ENCODE measurements at places on chromosomes 2 and 18.

GRCh38 chr2:232950751-232951150 lies 62.3 kb downstream of the NGEF start:
- no peak for DNase-seq

GRCh38 chr18:24588440-24588839 lies 128.0 kb downstream of the HRH4 start:
- DNase-seq = no peak

- DNase-seq = no peak
Observed at GRCh38 chr2:240803191-240803590, 16.8 kb downstream of the KIF1A start.

DNA sequence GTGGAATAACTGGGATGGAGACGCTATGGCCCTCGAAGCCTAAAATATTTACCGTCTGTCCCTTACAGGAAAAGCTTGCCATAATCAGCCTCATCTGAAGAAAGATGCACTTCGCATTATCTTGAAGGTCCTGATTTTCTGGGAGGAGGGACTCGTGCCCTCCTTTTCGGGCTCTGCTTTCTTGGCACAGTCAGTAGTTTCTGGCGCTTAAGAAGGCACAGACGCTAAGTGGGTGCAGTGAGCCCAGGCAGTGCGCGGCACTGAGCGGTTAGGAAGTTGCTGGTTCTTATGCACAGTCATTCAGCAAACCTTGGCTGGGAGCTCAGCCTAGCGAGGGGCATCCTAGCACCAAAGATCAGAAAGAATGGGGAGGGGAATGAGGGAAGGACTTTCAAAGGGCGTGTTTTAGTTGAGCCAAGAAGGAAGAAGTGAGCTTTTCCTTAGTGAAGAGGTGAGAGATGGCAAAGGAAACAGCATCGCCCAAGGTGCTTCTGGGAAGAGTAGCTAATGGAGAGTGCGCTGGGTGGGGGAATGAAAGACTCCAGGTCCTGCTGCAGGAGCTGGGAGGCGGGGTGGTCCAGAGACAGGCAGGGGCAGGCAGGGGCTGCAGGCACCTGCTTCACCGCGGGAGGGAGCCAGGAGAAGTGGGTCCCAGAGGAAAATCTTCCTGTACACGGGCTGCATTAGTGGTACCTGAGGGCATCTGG lies 64.1 kb downstream of the ZCCHC2 start:
- no peak for DNase-seq

DNA sequence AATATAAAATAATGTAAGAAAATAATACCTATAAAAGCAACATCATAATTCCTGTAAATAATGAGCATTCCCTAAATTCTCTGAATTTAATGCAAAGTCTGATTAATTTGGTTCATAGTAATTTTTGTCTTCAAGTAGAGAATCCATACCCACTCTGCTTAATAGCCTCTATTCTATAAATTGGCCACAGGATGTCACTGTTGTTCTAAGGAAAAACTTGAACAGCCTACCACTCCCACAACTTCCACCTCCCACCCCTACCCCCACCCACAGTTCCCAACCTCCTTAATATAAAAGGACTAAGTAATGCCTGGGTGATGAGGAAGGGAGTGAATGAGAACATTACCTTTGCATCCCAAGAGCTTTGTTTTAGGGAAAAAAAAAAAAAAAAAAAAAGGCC lies 27.2 kb upstream of the BBS5 start:
- no peak for DNase-seq

DNA sequence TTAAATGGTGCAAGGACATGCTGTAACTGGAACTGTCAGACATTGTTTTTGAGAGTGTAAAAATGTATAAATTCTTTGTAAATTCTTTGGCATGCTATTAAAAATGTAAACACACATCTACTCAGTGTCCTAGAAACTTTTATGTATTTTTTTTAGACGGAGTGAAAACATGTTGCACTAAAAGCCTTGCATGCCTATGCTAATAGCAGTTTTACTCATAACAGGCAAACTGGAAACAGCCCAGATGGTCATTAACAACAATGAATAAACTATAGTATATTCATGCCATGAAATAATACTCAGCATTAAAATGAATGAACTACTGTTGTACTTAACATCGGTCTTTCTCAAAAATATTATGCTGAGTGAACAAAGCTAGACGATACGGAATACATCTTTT lies 954.8 kb upstream of the DDX18 start:
- DNase-seq = no peak

- no peak for DNase-seq
Observed at GRCh38 chr2:42060028-42060427, 12.2 kb downstream of the PKDCC start.

DNA sequence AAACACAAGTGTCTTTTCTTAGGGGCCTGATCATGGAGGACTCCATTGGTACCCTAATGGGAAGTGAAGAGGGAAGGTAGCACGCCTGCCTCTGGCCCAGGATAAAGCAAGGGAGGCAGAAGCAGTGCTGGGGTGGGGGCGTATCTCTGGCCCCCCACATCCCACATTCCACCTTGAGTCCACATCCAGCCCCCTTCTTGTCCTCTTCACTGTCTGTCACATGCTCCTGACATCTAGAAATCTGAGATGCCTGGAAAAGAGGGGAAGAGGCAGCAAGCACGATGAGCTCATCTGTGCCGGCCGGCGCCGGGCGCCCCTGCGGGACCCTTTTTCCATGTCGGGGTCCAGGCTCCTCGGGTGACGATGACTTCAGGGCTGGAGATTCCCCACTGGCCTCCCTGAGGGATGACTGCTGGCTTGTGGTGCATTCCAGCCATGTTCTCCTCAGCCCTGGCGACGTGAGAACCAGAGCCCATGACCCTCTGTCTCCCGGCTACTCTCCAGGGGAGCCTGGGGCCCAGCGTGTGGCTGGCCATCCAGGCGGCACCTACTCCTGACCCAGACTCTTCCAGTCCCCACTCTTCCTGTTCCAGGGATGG lies 277.5 kb downstream of the DYSF start:
- DNase-seq = no peak

DNA sequence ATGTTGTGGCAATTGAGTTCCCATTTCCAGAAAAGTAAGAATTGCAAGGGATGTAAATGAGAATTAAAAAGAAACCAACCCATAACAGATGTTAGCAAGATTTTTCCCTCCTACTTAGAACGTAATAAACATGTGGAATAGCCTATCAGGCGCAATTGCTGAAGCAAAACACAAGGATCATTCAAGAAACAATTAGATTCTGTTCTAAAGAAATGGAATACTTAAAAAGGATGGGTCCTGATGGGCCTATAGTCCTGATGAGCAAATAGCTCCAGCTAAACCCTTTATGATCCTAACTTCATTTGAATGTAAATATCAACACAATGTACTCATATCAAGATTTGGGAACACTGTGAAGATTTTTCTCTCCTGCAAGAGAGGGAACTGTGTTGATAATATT lies 771.0 kb upstream of the CDH7 start:
- no peak for DNase-seq

DNA sequence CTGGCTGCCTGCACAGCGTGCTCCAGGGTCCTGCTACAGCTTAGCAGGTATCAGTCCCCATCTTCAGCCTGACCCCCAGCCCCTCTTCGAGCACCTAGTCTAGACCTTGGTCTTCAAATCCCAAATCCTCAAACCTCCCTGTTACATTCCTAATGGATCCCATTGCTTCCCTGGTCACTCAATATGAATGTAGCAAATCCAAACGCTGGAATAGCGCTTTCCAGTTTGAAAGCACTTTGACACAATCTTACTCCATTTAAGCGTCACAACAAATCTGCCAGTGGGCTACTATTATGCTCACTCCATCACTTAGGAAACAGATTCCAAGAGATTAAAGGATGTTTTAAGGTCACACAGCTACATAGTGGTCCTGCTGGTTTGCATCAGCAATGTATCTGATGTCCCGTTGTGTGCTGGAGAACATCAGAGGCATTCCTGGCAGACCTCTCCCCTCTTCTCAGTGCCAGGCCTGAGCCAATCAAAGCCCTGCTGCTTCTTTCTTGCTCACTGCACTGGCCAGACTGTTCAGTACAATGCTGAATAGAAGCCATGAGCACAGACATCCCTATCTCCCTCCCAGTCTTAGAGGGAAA lies 11.1 kb upstream of the INO80C start:
- DNase-seq = no peak

GRCh38 chr2:169478745-169479256 lies 493 bp upstream of the BBS5 start:
- no peak for DNase-seq

GRCh38 chr2:191687867-191688266 lies 9.9 kb downstream of the NABP1 start:
- DNase-seq = no peak

GRCh38 chr18:24465486-24465885 lies 5.0 kb downstream of the HRH4 start:
- DNase-seq = no peak

GRCh38 chr2:239327536-239328350 lies 73.1 kb downstream of the HDAC4 start:
- DNase-seq = no peak

DNA sequence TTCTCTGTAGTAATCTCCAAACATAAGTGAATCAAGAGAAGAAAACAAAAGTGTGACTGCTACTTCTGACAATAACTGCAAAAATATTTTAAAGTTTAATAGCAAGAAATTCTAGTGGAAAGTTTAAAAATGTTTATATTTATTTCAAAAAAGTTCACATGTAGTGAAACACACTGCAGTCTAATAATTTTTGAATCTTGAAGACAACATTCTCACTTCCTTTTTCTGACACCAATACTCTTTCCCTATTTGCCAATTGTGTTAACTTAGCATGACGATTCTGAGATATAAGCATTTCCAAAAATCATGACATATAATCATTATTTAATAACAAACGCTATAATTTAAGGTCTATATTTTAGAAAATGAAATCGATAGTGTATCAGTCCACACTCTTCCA lies 429.1 kb upstream of the PKDCC start:
- no peak for DNase-seq

DNA sequence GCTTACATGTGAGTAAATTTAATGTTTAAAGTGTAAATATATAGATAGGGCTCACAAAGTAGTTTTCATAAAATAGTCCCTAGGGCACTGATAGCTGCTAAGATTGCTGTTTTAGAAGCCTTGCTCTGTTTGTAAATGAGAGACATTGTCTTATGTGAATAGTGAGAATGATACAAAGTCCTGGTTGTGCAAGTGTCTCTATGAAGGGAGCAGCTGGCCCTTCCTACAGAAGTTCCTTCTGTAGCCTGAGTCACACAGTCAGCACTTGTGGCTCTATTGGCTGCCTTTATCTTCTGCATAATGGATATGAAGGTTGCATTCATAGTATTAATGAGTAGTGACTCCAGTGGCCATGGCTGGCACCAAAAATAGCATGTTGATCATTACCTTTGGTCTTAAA lies 279.7 kb downstream of the OSR1 start:
- no peak for DNase-seq

- DNase-seq = no peak
Observed at GRCh38 chr2:121999264-121999663, 243.8 kb downstream of the TSN start.

DNA sequence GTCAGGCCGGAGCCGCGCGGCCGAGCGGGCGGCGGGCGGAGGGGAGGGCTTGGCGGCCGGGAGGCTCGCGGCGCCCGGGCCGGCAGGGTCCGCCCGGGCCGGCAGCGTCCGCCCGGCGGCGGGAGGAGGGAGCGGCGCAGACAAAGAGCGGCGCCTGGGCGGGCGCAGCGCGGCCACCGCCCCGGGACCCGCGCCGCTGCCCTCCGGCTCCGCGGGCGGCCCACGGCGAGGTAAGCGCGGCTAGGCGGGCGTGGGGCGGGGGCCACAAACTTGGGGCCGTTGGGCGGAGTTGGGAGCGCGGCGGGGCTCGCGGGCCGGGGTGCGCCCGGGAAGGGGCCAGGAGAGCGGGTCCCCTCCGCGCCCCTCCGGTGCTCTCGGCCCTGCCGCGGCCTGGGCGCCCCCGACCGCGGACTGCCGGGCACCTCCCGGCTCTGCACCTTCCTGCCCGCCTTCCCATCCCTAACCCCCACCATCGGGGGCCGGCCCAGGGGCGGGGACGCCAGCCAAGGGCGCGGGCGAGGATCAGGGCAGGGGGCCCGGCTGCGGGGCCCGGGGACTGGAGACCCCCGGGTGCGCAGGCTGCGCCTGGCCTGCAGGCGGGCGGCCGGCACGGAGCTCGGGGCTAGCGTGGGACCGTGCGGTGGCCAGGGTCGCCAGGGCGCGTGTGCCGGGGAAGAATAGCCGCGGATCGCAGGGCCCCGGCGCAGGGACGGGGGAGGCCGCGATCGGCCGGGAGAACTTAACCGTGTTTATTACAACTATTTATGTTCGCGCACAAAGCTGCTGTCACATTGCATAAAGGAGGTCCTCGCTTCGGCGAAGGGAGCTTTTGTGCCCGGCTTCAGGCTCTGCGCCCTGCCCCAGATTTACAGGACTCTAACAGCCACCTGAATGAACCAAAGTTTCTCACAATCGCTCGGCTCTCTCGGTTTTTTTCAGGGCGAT lies at the start of gene NCK2:
Gene NCK2 (plus strand): TSS at position 4 of the 945 bp plus-strand sequence. CDS start 110,152 bp downstream, outside the sequence.
- DNase-seq = no peak

- DNase-seq = no peak
Observed at GRCh38 chr2:212465456-212465855, 73.1 kb downstream of the ERBB4 start.

GRCh38 chr2:69565431-69565839 lies 78.1 kb downstream of the AAK1 start:
- DNase-seq = peak; percentile 34

DNA sequence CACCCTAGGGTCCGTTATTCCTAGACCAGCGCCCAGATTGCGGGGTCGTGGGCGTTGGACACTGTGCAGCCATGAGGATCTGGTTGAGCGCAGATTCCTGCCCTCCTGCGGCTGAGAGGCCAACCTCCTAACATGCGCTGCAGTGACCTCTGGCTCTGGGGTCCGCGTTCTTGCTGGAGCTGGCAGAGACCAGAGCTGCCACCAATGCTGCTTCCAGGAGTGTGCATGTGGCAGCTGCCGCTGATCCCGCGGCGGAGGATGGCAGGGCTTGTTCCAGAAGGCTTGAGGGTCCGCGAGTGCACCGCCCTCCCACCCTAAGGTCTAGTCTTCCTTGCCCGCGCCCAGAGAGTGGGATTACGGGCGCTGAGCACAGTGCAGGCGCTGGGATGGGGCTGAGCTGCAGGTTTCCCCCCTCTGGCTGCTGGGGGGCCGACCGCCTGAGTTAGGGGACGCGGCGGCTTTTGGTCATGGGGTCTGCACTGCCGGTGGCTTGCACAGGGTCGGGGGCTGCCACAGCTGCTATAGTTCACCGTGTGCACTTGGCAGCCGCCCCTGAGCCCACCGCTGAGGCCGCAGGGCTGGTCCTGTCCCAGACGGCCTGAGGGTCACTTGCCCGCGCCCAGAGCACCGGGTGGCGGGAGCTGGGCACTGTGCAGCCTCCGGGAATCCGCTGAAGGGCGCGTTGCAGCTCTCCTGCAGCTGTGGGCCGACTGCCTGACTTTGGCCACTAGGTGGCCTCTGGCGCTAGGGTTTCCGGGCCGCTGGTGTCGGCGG lies 145.9 kb downstream of the CCDC74A start:
- DNase-seq = peak; percentile 48

- DNase-seq = no peak
Observed at GRCh38 chr18:10190564-10190963, 263.9 kb upstream of the APCDD1 start.

DNA sequence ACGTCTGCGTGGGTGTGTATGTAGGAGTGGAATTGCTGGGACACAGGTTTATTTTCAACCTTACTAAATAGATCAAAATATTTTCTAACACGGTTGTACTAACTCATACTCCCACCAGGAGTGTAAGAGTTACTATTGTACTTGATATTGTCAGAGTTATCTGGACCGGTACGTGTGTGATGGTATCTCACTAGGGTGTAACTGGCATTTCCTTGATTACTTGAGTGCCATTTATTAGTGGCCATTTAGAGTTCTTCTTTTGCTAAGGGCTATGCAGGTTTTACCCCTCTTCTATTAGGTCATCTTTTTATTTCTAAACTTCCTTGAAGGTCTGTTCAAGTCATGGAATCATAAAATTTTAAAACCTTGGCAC lies 33.5 kb downstream of the CENPO start:
- DNase-seq = no peak
